GM12865 (cell line): ENCODE measurements at places on chromosomes 5 and 9.

- DNase-seq = no peak
Measured at GRCh38 chr9:79264041-79264440, 307.7 kb upstream of the TLE4 start.

GRCh38 chr9:70451765-70452164, 37.3 kb upstream of the KLF9 start:
- DNase-seq = no peak

GRCh38 chr5:33850100-33850594, 41.6 kb downstream of the ADAMTS12 start:
- peak; percentile 98 for DNase-seq

GRCh38 chr9:79236466-79236865, 335.3 kb upstream of the TLE4 start:
- DNase-seq = no peak
